Caudate nucleus (tissue), 63 donors: ENCODE measurements at places on chromosomes 5 and 9.

GRCh38 chr5:74575741-74576538 lies 64.6 kb downstream of the ENC1 start:
- no peak for DNase-seq

DNA sequence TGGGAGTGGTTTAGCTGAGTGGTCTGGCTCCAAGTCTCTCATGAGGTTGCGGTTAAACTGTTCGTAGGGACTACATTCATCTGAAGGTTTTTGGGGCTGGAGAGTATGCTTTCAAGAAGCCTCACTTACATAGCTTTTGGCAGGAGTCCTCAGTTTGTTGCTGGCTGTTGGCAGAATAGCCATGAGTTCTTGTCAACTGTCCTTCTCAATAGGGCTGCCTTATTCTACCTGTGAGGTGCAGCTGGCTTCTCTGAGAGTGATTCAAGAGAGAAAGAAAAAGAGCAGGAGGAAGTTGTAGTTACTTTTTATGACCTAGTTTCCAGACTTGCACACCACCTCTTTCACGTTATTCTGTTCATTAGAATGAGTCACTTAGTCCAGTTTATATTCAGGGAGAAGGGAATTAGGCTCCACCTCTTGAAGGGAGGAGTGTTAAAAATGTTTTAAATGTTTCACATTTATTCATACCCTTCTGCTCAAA lies 33.2 kb downstream of the YTHDC2 start:
- DNase-seq = no peak

DNA sequence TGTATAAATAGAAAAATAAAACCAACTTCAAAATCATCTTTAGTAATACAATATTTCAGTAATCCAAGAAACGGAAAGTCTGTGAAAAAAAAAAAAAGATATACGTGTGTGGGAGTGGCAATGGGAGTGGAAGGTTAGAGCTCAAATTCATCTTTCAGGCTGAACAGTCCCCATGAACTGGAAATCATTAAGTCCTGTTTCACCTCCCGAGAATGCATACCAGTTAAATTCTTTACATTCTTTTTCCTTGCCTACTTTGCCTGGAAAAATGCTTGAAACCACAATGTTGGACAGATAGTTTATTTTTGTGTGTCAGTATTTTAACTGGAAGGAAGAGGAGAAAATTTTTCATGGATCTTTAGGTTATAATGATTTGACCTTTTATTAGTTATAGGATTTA lies 166.8 kb downstream of the MUSK start:
- DNase-seq = no peak

DNA sequence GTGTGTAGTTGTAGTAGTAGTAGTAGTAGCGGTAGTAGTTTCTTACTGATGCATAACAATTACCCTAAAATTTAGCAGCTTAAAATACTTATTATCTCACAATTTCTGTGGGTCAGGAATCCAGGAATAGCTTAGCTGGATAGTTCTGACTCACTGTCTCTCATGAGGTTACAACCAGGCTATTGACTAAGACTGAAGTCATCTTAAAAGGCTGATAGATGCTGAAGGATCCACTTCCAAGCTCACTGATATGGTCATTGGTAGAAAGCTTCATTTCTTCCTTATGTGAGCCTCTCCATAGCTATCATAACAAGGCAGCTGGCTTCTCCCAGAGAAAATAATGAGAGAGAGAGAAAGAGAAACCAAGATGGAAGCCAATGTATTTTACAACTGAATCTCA lies 147.5 kb upstream of the FBXL17 start:
- DNase-seq = no peak

DNA sequence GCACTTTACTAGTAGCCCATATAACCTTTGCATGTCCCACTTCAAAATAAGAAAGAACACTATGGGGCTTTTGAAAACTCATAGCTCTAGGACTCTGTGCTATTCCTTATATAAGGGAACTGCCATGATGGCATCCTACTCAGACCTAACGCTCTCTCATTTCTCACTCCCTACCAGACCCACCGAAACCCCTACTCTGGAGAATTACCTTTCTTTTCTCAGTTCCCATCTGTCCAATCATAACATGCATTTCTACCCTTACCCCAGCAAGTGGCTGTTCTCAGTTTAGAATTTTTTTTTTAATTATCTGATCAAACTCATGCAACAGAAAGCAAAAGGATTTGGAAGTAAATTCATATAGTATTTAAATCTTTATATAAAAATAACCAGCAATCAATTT lies 27.3 kb downstream of the CARNMT1 start:
- DNase-seq = no peak

DNA sequence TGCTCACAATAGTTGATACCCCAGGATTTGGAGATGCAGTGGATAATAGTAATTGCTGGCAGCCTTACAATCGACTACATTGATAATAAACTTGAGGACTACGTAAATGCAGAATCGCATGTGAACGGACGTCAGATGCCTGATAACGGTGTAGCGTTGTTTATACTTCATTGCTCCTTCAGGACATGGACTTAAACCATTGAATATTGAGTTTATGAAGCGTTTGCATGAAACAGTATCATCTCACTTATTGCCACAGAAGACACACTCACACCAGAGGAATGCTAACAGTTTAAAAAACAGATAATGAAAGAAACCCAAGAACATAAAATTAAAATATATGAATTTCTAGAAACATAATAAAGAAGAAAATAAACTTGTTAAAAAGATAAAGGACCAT lies 101.6 kb downstream of the GABBR2 start:
- DNase-seq = no peak

DNA sequence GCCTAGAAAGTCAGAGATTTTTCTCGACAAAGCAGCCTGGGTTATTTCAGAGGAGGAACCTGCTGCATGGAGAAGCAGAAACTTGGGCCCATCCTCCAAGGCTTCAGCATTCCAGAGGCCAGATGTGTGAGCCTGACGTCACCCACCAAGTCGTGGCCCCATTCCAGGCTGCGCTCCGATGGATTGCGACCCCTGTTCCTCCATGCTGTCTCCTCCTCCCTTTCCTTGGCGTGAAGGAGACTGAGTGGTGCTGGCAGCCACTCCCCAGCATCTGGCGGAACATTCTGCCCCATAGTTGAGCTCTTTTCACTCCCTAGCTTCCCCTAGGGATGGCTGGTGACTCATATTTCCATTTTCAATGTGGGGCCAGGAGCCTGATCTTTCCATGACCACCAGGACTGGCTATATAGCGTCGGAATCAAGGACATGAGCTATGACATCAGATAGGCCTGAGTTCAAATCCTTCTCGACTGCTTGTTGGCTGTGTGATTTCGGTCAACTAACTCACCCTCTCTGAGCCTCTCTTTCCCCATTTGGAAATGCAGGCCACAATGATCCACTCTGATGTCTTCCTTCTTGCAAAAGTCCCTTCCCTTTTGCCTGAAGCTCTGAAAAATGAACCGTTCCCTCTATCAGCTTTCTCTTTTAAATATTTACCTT lies 24.5 kb upstream of the DUSP1 start:
- DNase-seq = no peak

GRCh38 chr5:124724357-124725039 lies 21.9 kb downstream of the ZNF608 start:
- DNase-seq = no peak

GRCh38 chr5:53962306-53962705 lies 348.1 kb downstream of the ARL15 start:
- DNase-seq = no peak

DNA sequence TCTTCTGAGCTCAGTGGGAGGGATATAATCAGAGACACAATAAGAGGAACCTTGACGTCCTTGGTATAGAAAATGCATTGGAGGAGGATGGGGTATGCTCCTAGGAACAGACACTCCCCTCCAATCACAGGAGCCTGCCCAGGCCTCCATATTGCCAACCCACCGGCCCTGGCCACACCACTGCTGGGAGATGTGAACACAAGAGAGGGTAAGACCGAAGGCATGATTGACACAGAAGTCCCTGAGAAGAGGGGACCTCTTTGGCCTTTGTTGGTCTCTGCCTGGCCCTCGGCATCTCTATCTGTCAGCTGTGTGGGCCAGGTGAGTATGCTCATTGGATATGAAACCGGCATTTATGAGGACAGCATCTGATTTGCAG lies 62.0 kb downstream of the CRB2 start:
- DNase-seq = no peak

DNA sequence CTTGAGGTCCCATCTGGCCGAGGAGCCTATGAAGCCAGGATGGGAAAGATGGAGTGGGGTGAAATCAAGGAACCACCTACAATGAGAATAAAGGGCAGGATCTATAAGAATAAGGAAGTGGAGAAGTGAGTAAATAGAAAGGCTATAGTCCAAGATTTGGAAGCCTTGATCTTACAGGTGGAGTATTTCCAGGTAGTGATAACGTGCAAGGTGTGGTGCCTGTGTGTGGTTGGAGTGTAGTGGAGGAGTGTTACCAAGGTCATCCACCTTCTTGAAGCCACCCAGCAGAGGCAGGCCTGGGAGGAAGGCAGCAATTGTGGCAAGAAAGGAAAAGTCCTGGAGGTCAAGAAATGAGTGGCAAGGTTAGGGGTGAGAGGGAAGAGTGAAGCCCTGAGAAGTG lies 72.9 kb downstream of the IQGAP2 start:
- no peak for DNase-seq

- DNase-seq = no peak
Measured at GRCh38 chr5:160923936-160924710, 72.1 kb upstream of the ATP10B start.

GRCh38 chr9:127540664-127541041 lies 71.4 kb upstream of the STXBP1 start:
- DNase-seq = no peak

DNA sequence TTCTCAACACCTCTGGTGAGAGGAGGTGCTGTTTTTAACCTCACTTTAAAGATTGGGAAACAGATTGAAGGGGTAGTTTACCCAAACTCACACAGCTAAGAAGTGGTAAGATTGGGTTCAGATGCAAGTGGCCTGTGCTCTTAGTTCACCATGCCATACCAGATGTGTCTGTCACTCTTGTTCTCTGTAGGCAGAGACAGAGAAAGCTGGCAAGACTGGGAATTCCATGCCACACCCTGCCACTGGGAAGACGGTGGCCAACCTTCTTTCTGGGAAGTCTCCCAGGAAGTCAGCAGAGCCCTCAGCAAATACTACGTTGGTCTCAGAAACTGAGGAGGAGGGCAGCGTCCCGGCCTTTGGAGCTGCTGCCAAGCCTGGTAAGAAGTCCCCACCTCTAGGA lies 11.0 kb downstream of the TCOF1 start:
- no peak for DNase-seq

DNA sequence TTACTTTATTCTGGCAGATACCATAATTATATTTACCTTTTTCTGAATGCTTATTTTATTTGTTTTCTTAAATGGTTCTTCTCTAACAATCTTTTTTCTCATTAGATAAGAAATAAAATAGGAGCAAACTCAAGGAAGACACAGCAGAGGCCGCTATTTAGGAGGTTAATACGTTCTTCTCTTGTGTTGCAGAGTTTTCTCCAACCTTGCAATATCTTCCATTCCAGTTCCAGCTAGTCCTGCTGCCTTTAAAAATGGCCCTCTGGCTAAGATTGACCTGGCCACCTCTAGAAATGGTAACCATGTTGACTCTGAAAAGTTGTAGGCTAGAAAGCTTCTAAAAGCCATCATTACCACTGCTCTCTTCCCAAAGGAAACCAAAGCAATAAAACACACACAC lies 718.8 kb downstream of the MAT2B start:
- DNase-seq = no peak

GRCh38 chr9:95494022-95494415 lies 22.8 kb downstream of the PTCH1 start:
- peak; percentile 64 for DNase-seq

DNA sequence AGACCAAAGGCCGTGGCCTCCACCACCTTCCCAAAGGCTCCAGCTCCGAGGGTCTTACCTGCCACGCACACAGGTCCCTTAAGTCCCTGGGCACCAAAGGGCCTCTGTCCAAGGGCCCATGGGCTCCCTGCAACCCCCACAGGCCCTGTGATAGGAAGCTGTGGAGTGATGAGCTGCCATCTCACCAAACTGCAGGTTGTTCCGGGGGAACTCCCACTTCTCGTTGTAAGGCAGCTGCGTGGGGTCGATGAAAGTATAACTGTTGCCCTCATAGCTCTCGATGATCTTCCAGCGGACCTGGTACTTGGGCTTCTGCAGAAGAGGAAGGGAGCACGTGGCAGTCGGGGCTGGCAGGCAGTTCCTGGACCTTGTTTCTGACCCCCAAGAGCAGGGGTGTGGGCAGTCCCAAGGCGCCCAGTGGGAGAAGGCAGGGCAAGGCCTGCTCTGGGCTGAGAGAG lies 24.8 kb downstream of the CSF1R start:
- DNase-seq = no peak

DNA sequence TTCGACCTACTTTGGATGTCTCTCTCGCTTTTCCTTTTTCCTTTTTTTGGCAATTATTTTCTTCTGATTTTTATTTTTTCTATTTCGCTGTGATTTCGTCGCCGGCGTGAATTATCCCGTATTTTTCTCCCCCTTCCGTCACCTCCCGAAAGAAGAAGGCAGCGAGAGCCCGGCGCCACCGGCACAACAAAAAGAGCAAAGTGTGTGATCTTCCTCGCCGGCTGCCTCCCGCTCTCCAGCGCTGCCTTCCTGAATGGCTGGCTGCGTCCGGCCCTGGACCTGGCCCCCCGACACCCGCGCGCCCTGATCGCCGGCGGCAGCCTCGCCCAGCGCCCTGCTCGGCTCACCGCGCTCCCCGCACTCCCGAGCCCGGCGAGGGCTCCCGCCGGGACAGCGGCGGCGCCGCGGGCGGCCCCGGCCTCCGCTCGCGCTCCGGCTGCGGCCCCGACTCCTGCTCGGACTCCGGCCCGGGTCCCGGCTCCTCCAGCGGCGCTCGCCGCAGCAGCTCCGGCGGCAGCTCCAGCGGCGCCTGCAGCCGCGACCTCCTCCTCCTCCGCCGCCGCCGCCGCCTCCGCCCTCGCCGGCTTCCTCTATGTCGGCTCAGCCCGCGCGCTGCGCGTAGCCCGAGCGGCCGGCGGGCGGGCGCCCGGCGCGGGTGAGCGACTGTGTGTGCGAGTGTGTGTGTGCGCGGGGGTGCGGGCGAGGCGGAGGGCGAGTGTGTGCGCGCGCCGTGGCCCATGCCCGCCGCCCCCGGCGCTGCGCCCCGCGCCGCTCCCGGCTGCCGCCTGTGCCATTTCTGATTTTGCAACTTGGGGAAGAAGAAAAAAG lies 960 bp downstream of the NR2F1 start:
- DNase-seq = peak; percentile 27

DNA sequence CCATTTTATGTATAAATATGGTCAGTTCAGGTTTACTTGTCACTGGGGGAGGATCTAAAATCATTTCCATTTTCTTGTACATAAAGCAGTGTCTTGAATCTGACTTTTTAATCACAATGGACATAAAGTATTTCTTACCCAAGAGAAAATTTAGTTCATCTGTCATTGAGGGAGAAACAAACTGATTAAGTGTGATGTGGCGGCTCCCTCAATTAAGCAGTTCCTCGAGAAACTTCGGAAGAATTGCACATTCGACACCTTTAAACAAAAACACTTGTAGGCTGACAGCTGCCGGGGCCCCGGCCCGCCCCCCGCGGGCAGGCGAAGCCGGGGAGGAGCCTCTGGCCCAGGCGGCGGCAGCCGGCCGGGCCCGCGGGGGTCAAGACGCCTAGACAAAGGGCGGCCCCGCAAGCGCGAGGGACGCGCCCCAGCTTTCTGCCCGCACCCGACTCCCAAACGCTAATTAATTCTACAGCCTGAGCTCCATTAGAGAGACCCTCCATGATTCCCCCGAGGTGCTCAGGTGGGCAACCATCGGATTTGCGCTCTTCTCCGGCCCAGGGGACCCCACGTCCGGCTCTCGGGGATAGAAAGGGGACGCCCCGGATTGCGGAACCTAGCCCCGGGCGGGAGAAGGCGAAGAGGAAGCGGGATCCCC lies 750 bp downstream of the TRIM36 start:
- DNase-seq = peak; percentile 39
